Uterus (tissue), 4 donors: ENCODE measurements at places on chromosomes 5 and 9. TPM values are rescaled to one million over a fixed set of nuclear protein-coding genes. Genes with fewer than 3 reads are reported as not detected.

DNA sequence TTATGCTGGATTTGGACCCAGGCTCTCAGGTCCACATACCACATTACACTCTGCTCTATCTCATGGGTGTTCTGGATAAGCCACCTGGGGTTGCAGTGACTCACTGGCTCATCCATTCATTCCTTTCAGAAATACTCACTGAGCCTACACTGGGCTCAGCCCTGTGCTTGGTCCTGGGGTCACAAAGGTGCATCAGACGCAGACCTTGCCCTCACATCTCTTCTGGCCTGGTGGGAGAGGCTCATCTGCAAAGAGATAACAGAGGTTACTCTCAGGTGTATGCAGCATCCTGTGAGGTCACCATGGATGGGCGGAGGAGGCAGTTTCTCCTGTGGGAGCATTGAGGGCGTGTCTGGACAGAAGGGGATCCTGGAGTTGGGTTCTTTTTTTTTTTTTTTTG lies 12.1 kb downstream of the CDHR2 start:
- no peak for DNase-seq

DNA sequence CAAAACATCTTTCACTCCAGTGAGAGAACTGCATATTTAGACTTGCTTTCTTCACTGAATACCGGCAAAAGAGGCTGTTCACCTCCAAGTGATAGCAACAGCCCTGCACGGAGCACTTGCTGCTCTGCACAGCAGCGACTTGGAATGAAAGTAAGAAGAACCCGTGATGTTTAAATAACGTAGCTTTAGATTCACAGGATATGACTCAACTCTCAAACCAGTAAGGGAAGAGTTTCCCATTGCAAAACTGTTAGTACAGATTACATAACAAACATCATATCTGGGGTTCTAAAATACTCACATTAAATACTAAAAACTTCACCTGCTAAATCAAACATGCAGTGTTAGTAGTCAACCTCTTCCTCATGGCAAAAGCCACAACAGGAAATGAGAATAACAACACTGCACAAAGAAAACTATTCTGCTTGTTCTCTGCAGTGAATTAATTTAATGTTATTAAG lies 203.4 kb downstream of the MCTP1 start:
- no peak for DNase-seq

GRCh38 chr5:96474073-96474472 lies 41.0 kb upstream of the PCSK1 start:
- DNase-seq, result no peak

GRCh38 chr5:150780816-150781221 lies 2.3 kb downstream of the SMIM3 start:
- no peak for DNase-seq

- DNase-seq, result no peak
These were observed 139.4 kb upstream of the CDKN2B start for GRCh38 chr9:22148528-22148875.

The TRIM7 gene
- total RNA-seq, result 1.4 TPM

GRCh38 chr5:171850324-171850947 lies 64.8 kb downstream of the SMIM23 start:
- DNase-seq, result no peak

- DNase-seq, result no peak
These were observed 5.8 kb downstream of the FPGS start for GRCh38 chr9:127808347-127809001.

DNA sequence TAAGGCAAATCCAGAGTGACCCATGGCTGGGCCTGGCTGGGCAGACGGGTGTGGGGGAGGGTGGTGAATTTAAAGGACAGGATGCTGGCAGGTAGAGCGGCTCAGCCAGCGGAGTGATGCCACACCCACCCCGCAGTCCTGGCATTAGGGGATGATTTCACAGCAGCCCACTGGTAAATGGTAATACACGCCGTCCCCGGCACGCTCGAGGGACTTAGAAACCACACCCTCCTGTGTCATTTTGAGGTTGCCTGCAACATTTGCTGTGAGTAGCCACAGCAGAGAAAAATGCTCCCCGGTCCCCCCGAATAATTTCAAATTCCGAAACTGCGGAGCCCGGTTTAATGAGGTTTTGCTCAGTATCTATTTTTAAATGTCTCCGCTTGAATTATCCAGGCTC lies 71.3 kb upstream of the FCN2 start:
- DNase-seq, result no peak

DNA sequence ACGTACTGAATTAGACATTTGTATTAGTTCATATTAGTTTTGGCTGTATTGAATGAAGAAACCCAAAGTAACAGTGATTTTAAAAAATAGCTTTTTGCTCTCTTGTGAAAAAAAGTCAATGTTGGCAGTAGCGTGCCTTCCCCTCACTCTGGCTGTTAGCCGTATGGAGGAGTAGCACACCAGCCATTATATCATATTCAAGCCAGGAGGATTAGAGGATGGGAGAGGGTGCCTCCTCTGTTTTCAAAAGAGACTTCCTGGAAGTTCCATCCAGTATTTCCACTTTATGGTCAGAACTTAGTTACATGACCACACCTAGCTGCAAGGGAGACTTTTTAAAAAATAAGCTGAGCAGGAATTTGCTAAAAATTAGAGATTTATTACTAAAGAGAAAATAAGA lies 41.2 kb downstream of the GPR21 start:
- DNase-seq, result no peak

GRCh38 chr9:92512622-92513021 lies 23.2 kb downstream of the ECM2 start:
- no peak for DNase-seq

DNA sequence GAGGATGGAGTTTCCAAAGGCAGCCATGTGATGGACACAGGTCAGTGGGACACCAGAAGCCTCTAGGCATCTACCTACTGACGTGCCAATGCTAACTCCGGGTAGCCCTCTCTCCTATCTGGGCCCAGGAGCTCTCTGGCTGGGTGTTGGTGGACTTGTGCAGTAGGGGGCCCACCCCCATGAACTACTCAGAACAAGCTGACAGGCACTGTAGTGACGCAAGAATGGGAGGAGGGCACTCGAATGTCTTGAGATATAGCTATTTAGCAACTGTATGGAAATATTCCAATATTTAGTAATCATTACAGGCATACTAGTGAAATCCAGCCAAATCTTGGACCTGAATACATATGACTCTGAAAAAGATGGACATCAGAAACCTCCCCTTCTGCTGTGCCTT lies 5.7 kb upstream of the DOCK2 start:
- DNase-seq, result no peak

GRCh38 chr5:137203011-137203632 lies 296.0 kb downstream of the SPOCK1 start:
- DNase-seq, result no peak

The TSPAN17 gene
- 22.6 TPM for total RNA-seq

The GABRA1 gene
- not detected for total RNA-seq

The TNIP1 gene
- total RNA-seq, result 54.0 TPM

DNA sequence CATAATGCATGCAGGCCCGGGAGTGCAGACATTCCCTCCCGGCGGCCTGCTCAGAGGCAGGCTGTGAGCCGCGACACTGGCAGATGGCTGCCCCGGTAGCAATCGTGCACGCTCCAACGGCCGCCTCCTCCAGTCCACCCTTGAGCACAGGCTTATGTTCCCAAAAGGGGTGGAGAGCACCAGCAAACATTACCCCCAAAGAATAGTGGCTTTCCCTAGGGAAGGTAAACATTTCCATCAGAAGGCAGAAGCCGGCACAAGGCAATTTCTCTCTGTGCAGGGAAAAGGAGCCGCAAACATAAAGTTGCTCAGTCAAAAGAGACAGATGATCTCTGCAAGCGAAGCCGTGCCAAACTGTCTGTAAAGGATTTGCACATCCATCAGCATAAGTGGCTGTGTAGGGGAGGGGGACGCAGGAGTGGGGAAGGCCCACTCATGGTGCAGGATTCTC lies 92.5 kb downstream of the SIL1 start:
- peak; percentile 20 for DNase-seq

The CTXN3 gene
- total RNA-seq, result not detected

The PAEP gene
- not detected for total RNA-seq
